AG04449 (cell line): ENCODE measurements at places on chromosomes 1 and 21.

DNA sequence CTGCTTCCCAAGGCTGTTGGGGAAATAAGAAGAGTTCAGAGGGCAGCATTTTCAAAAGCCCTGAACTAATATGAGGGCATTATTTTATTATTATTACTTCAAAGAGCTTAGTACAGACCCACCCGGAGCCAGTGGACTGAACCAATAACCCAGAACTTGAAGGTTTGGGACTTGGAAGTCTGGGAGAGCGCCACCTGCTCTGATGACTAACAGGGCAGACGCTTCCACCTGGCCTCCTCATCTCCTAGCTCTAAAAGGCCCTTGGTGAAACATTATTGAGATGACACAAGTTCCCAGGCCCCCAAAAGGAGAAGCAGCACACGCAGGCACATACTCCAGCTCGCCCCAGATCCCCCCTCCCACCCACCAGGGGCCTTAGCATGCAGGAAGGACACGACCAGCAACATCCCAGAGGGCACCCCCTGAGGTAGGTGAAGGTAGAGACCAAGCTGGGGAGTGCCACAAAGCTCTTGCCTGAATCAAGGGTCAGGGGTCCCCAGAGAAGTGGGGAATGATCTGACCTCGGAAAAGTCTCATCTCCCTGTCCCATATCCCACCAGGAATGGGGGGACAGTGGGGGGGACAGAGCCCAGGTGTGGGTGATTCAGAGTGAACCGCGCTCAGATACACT lies 1.3 kb downstream of the DLGAP3 start:
- no peak for DNase-seq

GRCh38 chr21:32483293-32483595 lies 70.7 kb downstream of the EVA1C start:
- DNase-seq = no peak

DNA sequence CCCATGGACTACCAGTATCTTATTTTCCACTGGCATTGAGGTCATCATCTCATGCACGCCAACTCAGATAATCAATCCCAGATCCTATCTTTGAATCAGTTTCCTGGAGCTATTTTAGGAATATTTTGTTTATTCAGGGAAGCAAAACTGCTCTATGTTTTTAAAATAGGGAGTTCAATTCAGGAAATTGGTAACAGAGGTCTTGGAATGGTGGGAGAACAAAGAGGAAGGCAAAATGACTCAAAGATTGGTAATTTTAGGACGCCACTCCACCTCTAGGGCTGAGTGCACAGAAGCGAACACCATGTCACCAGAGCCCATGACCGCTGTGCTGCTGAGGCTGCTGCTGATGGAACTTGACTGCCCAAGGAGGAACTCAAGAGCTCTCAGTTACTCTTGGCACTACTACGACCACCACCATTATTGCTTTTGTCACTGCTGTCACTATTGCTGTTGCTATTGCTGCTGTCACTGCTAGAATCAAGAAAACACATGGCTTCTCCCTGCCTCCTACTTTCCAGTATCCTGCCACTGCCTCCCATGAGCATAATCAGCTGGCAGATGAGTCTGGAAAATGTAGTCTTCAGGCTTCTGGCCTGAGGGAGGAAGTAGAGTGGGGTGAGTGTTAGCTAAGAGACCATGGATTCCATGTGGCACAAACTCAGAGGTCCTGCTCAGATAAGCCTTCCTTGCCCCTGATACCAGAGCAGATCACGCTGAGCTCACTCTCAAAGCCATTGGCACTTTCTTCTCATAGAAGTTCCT lies 71.6 kb upstream of the CNIH3 start:
- DNase-seq = no peak

DNA sequence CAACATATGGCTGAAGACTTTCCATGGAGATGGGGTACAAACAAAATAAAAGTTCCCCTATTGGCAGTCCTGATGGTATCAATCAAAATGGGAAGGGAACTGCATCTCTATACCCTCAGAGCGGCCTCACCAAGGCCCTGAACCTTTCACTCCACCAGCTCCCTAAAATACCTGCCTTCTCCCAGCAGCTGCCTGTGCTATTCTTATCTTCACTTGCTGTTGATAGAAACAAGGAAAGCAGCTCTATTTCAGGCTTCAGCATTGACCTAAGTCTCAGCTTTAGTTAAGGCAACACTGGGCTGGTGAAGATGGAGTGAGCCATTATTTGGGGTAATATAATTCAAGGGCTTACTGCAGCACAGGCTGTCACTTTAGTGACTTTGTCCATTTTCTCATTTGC lies 21.7 kb upstream of the PIGC start:
- no peak for DNase-seq

DNA sequence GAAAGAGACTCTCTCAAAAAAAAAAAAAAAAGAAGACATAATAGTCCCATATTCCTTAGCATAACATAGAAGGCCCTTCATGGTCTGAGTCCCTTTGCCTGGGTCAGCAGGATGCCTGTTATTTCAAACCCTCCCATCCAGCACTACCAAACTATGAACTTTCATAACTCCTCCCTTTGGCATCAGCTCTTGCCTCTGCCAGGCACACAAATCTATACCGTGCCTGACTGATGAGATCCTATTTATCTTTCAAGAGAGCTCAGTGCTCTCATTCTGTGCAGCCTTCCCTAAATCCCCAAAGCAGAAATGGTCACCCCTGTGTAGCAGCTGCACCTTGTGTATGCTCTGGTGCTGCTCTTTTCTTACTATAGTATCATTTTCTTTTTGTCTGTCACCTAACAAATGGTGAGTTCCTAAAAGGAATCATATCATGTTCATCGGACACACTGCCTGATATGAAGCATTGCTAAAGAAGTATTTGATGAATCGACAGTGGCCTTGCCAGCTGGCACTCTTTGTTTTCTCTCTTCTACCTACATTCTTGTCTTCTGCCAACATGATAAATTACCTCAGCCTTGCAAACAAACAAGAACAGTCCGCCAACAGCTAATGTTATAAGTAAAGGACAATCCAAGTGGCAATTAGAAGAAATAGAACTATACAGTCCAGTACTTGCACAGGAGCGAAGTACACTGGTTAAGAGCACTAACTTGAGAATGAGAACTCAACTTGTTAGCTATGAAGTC lies 29.9 kb downstream of the FMO4 start:
- DNase-seq = no peak

- no peak for DNase-seq
Observed at GRCh38 chr1:34770891-34771504, 10.0 kb upstream of the GJB3 start.
